ENCODE measurements at places on chromosomes 12 and 14. TPM values are rescaled to one million over a fixed set of nuclear protein-coding genes. Genes with fewer than 3 reads are reported as not detected.

The TAPBPL gene
- 3.4 TPM for total RNA-seq

The IL26 gene
- total RNA-seq, result not detected

The NFYB gene
- 22.2 TPM for total RNA-seq

The DCAF5 gene
- 12.2 TPM for total RNA-seq

The C12orf50 gene
- not detected for total RNA-seq

GRCh38 chr12:201361-201760 lies 12.6 kb downstream of the SLC6A12 start:
- no peak for DNase-seq

GRCh38 chr12:109189291-109189690 lies 72.9 kb downstream of the ACACB start:
- no peak for DNase-seq

GRCh38 chr14:95195031-95195430 lies 37.7 kb upstream of the DICER1 start:
- DNase-seq, result no peak

GRCh38 chr12:122012184-122012583 lies 9.5 kb upstream of the BCL7A start:
- no peak for DNase-seq

DNA sequence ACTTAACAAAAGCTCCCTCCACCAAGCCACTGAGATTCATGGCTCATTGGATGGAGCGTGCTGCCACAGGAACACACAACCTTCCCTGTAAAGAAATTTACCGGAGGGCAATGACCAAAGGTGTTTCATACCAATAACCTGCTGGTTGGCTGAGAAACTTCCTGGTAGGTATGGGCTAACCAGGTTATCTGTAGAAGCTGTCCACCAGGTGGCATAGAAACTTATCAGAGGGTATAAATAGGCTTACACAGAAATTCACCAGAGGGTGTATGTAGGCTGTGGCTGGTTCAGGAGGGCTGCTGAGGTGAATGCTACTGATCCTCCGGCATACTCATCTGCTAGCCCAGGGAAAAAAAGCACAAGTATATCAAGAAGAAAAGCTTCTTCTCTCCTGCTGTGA lies 27.1 kb upstream of the MTERF2 start:
- DNase-seq, result no peak

DNA sequence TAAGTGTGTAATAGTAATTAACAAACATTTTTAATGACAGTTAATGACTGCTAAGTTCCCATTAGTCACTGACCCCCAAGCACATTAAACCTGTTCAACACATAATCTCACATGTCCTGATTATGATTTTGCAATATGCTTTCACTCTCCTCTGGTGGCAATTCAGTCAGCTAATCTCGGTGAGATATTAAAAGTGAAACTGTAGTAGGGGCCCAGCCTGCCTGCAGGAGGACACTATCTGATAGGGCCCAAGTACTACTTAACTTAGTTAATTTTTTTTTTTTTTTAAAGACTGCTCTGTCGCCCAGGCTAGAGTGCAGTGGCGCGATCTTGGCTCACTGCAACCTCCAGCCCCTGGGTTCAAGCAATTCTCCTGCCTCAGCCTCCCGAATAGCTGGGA lies 48.8 kb downstream of the CIT start:
- no peak for DNase-seq
